Thoracic aorta (tissue), 2 donors: ENCODE measurements at places on chromosomes 1 and 21.

DNA sequence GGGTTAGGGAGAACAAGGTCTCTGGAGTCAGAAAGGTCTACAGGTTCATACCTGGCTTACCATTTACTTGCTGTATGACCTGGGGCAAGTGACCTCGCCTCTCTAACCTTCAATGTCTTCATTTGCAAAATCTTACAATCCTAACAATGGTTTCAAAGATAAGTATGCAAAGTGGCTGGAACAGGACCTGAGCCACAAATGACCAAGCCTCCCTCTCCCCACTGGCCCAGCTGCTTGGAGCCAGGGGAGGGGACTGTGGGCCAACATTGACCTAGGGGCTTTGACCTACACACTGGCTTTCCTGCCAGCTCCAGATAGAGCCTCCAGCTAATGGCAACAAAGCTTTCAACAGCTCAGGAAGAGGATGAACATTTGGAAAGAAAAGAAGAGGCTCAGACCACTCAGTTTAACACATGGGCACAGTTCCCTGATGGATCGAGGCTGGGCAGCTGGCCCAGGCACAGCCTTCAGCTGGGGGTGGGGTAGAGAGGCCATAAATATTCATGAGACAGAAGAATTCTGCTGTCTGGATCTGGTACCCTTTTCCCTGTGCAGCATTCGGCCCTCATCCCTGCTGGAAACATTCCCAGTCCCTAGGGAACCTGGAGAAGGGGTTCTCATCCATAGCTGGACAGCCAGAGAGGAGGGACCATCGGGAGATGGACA, 12.9 kb downstream of the PTAFR start:
- no peak for DNase-seq

GRCh38 chr21:29571949-29572348, 273.2 kb downstream of the BACH1 start:
- no peak for DNase-seq

GRCh38 chr1:22636353-22636752, at the start of gene C1QA:
TSS of gene C1QA (plus strand) at chr1:22636628. CDS start at chr1:22637617, 989 bp downstream.
- no peak for DNase-seq

- DNase-seq = no peak
Observed at GRCh38 chr1:209692745-209693504, 11.7 kb upstream of the HSD11B1 start.

DNA sequence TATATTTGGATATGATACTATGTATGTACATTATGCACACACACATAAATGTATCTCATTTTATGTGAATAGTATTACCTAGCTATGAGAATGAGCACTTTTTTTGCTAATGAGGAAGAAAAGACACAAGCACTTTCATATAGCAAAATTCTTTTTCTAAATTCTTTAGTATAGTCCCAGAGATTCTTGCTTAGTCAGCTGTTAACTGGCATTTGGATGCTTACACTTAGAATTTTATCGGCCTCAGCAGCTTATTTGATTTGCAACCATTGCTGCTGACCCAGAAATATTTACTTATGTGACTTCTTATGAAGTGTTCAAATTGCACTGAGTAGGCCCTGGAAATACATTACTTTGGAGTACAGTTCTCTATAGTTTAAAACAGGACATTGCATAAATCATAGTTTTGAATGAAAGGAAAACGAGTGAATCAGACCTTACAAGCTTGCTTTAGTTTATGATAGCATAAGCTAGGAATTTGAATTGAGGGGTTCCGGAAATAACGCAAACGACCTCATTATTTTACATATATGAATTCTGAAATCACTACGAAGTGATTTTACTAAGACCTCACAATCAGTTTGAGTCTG, 653.9 kb upstream of the NEGR1 start:
- no peak for DNase-seq

DNA sequence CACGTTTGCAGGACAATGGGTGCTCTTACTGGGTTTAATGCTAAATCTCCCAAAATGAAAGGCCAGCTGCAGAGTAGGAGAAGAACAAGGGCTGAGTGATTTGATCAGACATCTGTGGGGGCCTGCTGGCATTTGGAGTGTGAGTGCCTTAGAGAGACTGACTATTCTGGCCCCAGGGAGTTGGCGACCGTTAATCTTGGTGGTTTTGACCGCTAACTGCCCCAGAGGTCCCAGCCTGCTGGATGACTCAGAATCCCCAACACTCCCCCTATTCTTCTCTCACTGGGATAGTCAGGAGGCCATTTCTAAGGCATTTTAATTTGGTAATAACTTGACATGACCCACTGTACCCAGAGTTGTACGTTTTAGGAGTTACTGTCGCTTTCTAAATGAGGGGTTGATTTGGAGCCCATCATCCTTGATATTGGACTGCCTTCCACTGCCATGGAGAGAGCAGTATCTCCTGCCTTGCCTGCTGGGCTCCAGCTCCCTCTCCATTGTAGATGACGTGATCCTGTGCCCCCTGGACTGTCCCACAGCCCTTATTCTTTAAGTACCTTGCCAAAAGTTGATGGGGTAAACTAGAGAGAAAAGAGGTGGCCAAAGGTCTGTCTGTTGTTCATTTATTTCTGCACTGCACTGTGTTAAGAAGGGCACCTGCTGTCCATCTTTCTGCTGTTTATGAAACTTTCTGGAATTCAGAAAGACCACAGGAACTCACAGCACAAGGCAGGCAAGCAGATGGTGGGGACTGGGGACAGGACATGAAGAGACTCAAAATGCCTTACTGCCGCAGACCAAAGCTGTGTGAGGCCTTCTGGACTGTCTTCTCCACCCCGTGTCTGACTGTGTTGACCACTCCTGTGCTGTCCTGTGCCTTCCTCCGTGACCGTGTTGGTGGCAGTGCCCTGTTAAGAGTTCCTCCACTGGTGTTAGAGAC, 98.2 kb upstream of the ARTN start:
- no peak for DNase-seq
